Left ventricle myocardium inferior (tissue), 1 donor: ENCODE measurements at places on chromosomes 3 and 15.

DNA sequence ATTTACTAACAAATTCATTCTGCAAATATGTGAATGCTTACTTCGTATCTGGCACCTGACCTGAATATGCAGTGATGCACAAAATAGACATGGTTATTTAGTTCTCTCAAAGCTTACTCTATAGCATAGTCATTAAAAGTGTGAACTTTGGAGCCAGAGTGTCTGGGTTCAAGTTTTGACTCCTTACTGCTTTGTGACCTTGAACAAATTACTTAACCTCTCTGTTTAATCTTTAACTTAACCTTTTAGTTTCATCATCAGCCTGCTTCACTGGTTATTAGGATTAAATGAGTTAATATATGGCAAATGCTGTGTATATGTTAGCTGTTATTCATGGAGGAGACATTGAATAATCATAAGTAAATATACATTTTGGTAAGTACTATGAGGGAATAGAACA is 12.1 kb upstream of the MGA start:
- no peak for DNase-seq

GRCh38 chr3:152113413-152113812 is 155.3 kb upstream of the MBNL1 start:
- no peak for DNase-seq

DNA sequence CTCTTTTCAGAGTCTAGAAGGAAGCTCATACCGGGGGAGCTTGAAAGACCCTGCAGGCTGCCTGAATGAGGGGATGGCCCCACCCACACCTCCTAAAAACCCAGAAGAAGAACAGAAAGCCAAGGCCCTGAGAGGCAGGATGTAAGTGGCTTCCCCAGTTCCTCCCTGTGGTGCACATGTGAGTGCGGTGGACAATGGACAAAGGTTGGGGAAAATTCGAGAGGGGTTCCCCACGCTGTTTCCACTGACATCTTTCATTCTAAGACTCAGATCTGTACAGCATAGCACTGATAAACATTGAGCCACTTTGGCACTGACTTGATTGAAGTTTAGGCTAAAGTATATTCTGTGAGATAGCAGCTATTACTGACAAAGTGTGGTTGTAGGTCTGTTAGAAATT is 79.5 kb upstream of the UMPS start:
- no peak for DNase-seq

DNA sequence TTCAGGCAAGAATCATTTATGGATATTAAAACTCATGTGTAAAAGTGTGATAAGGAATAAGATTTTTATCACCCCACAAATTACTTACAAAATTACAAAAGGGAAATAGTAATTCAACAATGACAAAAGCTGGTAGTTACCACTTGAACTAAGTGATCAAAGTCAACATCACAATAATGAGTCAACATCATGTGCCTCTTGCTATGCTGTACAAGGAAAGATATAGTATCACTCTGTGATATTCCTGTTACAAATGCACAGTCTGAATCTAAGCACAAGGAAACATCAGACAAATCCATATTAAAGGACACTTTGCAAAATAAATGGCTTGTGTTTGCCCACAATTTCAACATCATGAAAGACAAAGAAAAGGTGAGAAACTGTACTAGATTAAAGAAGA is 90.5 kb upstream of the PLCL2 start:
- no peak for DNase-seq

GRCh38 chr3:125001557-125002413 is 54.0 kb downstream of the HEG1 start:
- DNase-seq, result no peak

DNA sequence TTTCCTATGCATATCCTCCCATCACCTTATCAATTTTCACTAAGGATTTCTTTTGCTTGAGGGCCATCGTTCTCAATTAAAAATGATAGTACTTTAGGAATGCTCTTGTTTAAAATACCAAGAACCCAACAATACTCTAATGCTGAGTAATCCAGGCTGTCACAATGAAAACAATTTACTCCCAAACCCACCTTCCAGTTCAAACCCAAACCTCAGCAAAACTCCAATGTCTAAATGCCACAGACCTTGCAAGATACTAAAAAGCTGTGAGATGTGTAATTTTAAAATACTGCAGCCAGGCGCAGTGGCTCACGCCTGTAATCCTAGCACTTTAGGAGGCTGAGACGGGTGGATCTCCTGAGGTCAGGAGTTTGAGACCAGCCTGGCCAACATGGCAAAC is 889.8 kb downstream of the ROBO1 start:
- no peak for DNase-seq

DNA sequence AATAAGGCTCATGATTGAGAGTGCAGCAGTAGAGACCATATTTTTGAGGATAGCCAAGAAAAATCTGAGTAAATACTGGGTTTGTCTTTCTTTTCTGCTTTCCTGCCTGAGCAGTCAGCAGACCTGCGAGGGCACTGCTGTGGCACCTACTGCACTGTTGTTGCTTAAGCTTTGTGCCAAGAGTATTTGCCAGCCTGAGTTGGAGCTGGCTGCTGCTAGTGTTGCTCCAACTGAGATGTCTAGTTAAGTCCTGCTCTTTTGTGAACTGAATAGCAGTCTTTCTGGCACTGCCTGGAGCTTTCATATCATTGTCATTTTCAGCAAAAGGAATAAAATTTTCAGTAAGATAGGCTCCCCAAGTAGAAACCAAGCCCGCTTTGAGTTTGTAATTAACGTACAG is 214.5 kb upstream of the P2RY1 start:
- no peak for DNase-seq

GRCh38 chr15:43286074-43286473 is 19.3 kb upstream of the TGM5 start:
- DNase-seq, result no peak

- DNase-seq, result no peak
Measured at GRCh38 chr3:60979461-60980341, 271.6 kb downstream of the FHIT start.

- DNase-seq, result no peak
Measured at GRCh38 chr15:84807228-84807627, 9.9 kb upstream of the ALPK3 start.

DNA sequence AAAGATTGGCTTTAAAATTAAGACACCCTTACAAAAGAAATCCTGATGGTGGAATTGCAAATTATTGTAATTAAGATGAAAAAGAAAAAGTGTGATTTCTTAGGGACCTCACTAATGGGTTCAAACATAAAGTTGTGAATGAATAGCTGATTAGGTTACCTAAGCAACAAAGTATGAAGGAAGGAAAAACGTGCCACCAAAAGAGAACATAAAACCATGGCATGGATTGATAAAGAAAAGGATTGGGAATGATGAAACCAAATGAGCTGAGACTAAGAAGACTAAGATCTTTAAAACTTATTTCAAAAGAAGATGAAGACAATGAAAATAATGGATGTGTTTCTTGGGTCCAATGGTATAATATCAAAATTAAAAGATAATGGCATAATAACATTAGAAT is 32.2 kb upstream of the GUCA1C start:
- no peak for DNase-seq

DNA sequence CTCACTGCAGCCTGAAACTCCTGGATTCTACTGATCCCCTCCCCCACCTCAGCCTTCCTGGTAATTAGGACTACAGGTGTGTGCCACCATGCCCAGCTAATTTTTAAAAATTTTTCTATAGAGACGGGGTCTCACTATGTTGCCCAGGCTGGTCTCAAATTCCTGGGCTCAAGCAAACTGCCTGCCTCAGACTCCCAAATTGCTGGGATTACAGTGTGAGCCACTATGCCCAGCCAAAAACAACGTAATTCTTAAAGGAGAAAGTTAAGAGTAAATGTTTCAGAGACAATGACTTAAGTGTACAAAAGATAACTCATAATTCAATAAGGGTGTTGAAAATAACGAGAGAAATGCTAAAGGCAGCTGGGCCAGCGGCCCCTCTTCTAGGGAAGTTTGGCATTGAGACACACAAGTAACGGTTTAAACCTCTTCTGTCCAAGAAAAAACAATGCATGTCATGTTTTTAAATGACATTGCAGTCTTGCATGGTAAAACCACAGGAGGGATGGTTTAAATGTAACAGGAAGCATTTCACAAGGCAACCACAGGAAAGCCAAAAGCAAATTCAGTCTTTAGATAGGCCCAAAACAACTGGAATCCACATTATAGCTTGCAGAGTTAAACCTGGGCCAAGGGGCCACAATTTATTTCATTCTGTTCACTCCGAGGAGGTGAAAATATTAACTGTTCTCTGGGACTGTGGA is 5.1 kb downstream of the PROK2 start:
- DNase-seq, result no peak

GRCh38 chr3:36874424-36874823 is 70.4 kb downstream of the TRANK1 start:
- no peak for DNase-seq

GRCh38 chr3:145411605-145412004 is 749.4 kb downstream of the PLOD2 start:
- DNase-seq, result no peak

- DNase-seq, result no peak
Measured at GRCh38 chr3:27345493-27345892, 23.7 kb downstream of the NEK10 start.

GRCh38 chr3:34676436-34676835 is 878.0 kb downstream of the PDCD6IP start:
- no peak for DNase-seq

DNA sequence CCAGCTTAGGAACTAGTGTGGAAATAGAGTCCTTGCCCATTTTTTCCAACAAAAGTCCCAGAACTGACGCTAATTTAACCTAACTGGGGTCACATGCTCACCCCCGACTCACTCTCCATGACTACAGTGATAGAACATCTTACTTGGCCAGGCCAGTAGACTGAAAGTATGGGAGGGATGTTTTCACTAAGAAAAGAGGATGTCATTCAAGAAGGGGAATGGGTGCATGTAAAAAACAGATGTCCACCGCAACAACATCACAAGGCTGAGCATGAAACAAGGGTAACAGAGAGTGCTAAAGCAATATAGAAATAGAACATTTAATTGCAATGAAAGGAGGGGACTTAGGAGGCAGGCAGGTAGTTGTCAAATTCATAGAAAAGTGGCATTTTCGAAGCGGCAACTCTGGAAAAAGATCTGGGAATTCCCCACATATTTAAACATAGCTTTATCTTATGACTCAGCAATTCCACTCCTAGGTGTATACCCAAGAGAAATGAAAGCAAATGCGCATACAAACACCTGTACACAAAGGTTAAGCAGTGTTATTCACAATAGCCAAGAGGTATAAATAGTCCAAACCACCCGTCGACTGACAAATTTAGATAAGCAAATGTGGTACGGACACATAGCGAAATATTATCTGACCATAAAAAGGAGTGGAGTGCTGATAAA is 41.1 kb upstream of the UBE2E2 start:
- no peak for DNase-seq

- DNase-seq, result peak; percentile 57
Measured at GRCh38 chr3:129605203-129605921, 1.1 kb downstream of the PLXND1 start.

- DNase-seq, result no peak
Measured at GRCh38 chr3:112027826-112028225, 6.7 kb upstream of the TMPRSS7 start.

GRCh38 chr3:79766496-79767193 is 1.2 kb downstream of the ROBO1 start:
- DNase-seq, result no peak

GRCh38 chr3:102722317-102722716 is 287.5 kb downstream of the ZPLD1 start:
- no peak for DNase-seq

GRCh38 chr3:23785882-23786281 is 19.9 kb upstream of the UBE2E1 start:
- DNase-seq, result no peak

DNA sequence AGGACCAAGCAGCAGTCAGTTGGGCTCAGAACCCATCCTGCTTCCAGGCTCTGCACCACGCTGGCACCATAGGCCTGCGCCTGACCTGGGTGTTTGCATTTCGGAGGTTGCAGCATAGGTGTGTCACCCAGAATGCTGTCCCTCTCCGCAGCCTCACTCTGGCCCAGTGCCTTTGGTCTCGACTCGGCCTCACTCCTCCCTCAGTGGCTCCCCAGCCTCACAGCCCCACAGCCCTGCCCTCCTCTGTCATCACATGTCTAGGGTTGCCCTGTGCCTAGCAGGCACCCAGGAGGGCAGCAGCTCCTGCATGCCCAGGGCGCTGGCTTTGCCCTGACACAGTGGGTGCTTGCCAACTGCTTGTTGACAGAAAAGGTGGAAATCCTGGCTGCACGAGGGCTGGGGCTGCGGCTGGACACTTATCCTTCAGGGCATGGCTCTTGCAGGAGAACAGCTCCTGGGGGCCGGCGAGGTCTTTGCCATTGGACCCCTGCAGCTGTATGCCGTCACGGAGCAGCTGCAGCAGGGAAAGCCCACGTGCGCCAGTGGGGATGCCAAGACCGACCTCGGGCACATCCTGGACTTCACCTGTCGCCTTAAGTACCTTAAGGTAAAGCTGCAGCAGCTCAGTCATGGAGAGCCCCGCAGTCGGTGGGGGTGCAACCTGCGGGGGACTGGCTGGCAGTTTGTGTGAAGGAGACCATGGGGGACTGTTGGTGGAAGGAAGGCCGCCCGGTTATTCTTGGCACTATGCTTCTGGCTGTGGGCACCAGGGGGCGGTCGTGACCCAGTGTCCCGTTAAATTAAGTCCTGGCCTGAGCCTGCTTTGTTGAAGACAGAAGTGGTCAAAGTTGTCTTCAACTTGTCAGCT is 16.2 kb downstream of the NISCH start:
- DNase-seq, result peak; percentile 82

DNA sequence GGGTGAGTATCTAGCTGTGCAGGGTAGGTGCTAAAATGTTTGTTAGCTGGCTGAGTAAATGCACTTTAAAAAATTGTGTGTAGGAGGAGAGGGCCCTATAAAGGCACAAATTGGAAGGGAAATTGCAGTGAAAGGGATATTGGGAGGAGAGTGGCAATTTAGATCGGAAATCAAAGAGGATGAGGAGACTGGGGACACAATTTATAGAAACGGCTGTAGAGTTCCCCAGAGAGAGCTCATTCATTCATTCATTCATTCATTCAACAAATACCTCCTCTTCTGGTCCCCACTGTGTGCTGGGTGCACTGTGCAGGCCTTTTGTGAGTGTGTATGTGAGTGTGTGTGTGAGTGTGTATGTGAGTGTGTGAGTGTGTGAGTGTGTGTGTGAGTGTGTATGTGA is 2.4 kb downstream of the DNAJA4 start:
- no peak for DNase-seq

DNA sequence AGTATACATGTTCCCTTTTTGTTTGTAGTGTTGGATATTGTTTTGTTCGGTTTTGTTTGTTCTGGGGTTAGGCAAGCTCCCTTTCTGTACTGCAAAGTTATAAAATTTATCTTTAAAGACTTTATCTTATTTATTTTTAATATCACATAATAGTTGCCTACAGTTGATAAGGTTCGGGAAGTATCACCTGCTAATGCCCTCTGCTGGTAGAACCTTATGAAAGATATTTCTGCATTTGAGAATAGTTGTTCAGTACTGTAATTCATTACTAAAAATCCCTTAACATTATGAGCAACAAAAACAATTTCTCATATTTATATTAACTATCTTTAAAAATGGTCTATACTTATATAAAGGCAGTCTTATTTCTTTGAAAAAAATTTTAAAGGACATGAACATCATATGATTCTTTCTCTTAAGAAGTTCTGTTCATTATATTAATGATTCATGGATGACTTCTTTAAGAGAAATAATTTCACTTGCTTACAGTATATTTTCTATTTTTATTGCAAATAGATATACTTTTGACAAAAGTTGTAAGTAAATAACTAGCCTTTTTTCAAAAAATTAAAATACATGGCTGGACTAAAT is 1126.8 kb downstream of the SI start:
- DNase-seq, result no peak

GRCh38 chr3:132652640-132653270 is 6.9 kb downstream of the ACAD11 start:
- no peak for DNase-seq

GRCh38 chr3:134630506-134630905 is 20.3 kb downstream of the KY start:
- DNase-seq, result no peak
